A172 (cell line): ENCODE measurements at places on chromosomes 3 and 15.
A peak's percentile ranks its signal among the peaks of the same experiment; 100 is the strongest.

GRCh38 chr3:195085356-195086130, 185.4 kb downstream of the XXYLT1 start:
- DNase-seq = no peak

GRCh38 chr3:128317101-128317697, 149.5 kb downstream of the DNAJB8 start:
- no peak for DNase-seq

- no peak for DNase-seq
These were observed 105.3 kb upstream of the UBE3A start for GRCh38 chr15:25544076-25544475.

GRCh38 chr3:194766845-194767244, 81.2 kb downstream of the FAM43A start:
- no peak for DNase-seq

DNA sequence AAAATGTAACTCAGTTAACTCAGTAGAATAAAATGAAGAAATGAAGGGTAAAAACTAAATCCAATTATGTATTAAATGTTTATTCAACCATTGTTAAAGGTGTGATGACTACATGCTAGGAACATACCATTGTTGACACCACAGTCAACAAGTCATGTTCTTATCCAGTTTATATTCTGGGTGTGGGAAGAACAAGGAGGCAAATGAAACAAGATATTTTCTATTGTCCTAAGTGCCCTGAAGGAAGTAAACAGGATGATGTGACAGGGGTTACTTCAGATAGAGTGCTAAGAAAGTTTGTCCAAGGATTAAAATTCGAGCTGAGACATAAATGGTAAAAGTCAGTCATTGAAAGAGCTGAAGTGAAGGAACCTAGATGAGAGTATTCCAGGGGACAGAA, 13.1 kb downstream of the AP3S2 start:
- DNase-seq = no peak

GRCh38 chr3:72155391-72156064, 370.6 kb upstream of the PROK2 start:
- peak; percentile 85 for DNase-seq

- DNase-seq = no peak
These were observed 39.6 kb downstream of the GPR156 start for GRCh38 chr3:120245386-120245785.

- no peak for DNase-seq
These were observed 36.8 kb downstream of the VGLL4 start for GRCh38 chr3:11606865-11607440.

DNA sequence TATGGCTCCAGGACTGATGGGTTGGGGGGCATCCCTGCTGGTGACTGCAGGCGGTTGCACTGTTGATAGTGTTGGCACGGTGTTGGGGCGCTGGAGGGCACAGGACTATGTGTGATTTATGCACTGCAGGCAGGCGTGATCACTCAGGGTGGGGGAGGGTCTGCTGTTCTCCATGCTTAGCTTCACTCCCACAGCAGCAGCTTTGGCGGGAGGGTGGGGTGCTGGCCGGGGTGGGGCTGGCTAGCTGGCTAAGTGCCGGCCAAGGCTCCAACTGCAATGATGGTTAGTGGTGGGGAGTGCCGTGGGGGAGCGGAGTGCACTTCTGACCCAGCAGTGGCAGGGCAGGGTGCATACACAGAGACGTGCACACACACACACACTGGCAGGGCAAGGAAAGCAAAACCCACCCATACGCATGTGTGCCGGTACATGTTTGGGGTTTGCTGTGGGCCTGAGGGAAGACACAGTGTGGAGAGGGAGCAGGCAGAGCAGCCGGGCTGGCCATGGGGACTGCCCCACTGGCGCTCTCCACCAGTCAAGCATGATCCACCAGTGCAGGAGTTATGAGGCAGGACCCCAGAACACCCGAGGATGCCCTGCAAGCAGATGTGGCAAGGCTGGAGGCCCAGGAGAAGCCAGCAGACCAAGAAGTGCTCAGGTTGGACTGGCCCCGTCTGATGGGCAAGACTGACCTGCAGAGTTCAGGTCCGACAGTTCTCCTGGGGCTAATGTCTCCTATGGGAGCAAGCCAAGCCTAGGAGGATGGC, 16.5 kb upstream of the FGF7 start:
- DNase-seq = no peak

DNA sequence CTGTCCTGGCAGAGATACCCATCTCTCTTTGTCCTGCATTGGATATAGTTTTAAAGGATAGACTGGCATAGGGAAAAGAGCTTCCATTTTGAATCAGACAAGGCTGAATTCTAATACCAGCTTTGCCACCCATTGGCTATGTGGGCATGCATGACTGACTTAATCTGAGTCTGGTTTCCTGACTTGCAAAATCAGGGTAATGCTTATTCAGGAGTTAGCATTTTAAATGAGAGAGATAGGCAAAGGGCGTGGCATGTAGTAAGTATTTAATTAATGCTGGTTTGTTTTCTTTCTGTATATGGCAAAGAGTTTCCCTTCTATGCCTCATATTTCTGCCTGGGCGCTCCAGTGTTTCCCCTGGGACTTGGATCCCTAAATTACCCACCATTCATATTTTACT, 492.9 kb downstream of the IGSF11 start:
- DNase-seq = no peak

GRCh38 chr3:12893852-12894251, 52.5 kb upstream of the RPL32 start:
- DNase-seq = no peak

DNA sequence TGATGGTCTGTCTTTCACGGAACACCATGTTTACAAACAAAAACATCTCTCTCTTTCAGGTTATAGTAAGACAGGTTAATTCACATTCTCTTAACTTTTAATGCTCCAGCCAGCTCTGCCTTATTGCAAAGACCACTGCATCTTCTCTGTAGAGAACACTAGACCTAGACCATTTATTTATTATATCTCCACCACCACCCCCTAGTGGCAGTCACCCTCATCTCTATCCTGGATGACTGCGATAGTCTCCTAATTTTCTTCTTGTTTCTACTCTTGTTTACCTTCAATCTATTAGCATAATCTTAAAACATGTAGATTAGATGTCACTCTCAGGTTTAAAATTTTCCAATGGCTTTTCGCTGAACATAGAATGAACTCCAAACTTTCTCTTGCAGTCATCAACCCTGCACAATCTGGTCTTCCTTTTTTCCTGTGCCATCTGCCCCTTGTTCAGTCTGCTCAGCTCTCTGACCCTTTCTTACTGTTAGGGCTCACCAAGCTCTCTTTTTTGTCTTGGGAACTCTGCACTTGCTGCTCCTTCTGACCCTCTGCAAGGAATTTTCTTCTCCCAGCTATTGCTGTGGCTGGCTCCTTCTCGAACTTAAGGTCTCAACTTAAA, 155.6 kb downstream of the SQOR start:
- DNase-seq = peak; percentile 8

DNA sequence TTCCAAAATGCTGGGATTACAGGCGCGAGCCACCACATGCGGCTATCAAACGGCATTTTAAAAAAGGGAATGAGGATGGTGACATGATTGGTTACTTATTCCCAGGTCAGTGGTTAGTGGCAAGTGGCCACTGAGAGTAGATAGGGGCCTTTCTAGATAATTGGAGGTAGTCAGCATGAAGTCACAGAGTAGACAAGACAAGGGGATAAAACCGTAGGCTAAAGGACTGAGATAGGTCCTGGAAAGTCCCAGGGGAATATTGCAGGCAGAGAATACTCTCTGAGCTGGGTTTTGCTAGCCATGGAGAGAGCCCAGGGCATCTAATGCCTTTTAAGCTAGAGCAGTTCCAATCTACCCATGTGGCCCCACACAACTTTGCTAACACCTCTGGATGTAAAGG, 52.2 kb downstream of the KCNAB1 start:
- DNase-seq = no peak

DNA sequence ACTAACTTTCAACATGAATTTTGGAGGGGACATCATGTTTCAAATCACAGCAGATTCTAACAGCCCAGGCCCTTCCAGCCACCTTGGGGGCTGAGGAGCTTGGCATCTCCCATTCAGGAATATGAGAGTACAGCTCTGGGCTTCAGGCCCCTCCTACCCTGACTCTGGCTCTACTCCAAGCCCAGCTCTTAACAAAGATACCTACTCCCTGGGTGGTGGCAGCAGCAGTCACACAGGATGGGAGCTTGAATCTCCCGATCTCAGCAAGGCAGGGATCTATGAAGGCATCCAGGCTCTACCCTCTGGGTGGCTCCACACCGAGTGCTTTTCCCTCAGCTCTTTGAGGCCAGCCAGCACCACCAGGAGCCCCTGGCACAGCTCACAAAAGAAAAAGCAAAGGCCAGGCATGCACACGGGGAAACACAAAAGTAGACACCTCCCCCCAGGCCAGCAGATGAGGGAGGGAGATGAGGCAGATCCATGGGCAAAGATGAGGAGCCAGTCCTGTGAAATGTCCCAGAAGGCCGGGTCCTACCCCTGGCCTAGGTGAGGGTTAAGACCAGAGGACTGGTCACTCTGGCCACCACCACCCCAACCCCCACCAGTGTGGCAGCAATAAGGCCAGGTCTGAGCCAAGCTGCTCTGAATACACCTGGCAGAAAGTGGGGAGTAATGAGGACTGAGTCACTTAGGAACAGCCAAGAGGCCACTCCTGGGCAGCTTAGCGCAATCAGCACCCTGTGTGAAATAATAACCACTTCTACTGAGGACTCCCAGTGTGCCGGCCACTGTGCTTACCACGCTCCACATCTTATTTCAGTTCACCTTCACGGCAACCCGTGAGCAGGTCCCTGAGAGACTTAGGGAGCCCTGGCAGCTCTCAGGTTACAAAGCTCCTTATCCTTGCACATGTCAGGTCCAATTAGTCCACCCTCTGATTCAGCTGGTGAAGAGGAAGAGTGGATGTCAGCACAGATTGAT, 24.3 kb downstream of the PLA2G4F start:
- DNase-seq = no peak

GRCh38 chr15:77516076-77516475, 95.4 kb downstream of the HMG20A start:
- DNase-seq = no peak

DNA sequence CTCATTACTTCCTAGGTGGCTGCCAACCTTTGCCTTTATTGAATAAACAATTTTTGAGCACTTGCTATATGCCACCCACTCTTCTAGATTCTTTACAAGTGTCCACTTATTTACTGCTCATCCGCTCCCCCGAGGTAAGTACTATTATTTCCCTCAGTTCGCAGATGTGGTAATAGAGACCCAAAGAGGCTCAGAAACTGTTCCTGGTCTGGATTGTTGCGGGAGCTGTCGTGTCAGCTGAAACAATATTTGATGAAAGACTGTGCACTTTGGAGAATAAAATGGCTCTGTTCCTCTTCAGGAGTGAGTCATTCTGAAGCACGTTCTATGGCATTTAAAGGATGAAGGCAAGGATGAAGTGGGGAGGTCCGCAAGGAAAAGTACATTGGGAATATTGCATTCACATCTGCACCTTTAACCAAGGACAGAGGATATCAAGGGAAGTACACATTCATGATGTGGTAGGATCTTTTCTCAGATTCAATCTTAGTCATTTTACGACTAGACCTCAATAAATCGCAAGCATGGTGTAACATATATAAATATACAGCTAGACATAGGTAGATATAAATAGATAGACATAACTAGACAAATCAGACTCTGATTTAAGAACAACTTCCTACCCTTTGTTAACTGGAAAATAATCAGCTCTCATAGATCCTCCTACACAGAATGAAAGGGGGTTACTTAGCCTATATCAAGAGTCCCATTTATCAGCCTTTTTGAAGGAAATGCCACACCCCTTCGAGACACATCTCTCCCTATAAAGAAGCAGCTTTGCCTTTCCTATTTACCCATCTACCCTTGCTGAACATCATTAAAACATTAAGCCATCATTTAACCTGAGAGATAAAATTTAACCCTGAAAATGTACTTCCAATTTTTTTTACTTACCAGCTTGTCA, 70.3 kb downstream of the RORA start:
- no peak for DNase-seq
